ENCODE measurements at places on chromosomes 3 and 15.

- no peak for DNase-seq
Observed at GRCh38 chr3:23430781-23431398, 227.8 kb downstream of the UBE2E2 start.

DNA sequence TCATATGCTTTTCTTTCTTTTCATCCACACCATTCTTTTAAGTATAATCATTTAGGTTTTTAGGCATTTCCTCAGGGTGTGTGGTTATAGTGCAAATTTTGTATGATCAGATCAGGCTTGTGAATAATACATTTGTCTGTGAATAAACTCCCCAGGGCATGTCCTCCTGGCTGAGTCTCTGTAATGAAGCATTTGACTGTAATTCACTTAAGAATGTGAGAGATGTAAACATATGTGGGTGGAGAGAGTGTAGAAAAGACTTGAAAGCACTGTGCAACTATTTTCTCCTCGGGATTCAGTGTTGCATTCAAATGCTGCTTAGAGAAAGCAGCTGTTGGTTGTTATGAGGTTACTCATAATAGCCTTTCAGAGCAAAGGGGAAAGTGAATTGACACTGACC lies 996.5 kb downstream of the TUSC7 start:
- no peak for DNase-seq

GRCh38 chr3:127483005-127483641 lies 107.4 kb downstream of the TPRA1 start:
- no peak for DNase-seq

DNA sequence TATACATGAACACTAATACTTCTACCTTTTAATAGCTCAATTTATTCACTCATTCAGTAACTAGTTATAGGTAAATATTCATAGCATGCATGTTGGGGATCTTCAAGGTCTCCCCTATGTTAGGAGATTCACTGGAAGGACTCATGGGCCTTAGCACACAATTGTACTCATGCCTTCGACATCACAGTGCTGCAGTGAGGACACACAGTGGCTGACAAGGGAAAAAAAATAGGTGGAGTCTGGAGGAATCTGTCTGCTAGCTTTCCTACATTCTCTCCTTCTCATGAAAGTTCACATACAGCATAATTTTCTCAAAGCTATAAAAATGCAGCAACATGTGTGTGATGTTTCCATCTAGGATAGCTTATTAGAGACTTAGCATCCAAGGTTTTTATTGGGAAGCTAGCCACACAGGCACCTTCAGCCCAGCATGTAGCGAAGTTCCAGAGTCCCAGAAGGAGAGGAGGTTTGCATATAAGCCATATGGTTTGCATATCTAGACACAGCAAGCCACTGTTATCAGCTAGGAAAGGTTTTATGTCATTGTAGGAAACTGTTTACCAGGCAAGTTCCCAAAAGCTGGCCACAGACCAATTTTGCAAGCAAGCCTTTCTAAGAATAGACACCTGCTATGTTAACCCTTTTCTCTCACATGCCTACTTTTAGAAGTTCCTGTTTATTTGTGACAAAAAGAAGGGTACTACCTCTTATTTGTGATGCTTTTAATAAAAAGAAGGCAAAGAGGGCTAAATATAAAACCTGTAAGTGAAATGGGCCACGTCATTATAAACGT lies 46.4 kb downstream of the MORC1 start:
- DNase-seq, result no peak

DNA sequence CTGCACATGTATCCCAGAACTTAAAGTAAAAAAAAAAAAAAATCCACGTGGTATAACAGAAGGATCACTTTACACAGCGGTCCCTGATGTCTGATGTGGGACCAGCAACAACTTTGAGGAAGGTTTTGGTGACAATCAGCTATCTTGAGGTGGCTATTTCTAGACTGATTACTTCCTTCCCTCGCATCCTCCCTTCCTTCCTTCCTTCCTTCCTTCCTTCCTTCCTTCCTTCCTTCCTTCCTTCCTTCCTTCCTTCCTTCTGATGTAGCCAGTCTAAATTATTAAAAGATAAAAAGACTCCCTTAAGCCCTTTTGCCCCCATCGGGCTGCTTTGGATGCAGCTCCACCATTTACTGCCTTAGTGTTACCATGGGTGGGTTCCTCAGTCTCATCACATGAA lies 14.9 kb downstream of the SORD start:
- DNase-seq, result no peak

GRCh38 chr3:184514171-184514490 lies 47.5 kb upstream of the EPHB3 start:
- DNase-seq, result no peak

GRCh38 chr15:68389041-68389930 lies 42.7 kb downstream of the ITGA11 start:
- no peak for DNase-seq

GRCh38 chr3:150227839-150228238 lies 180.3 kb upstream of the TSC22D2 start:
- DNase-seq, result no peak

GRCh38 chr3:103210583-103210982 lies 775.8 kb downstream of the ZPLD1 start:
- no peak for DNase-seq
